CMK (cell line): ENCODE measurements at places on chromosomes 13 and 19.

- DNase-seq: no peak
Observed at GRCh38 chr19:38912600-38913514, 871 bp upstream of the CCER2 start.

GRCh38 chr13:111865046-111865445 is 201.9 kb upstream of the SOX1 start:
- no peak for DNase-seq

GRCh38 chr13:50226515-50227155 is 211.4 kb downstream of the KCNRG start:
- DNase-seq: no peak

GRCh38 chr19:1610579-1610978 is 5.3 kb upstream of the UQCR11 start:
- DNase-seq: no peak

GRCh38 chr19:19661141-19661674 is 2.3 kb downstream of the ATP13A1 start:
- DNase-seq: no peak

DNA sequence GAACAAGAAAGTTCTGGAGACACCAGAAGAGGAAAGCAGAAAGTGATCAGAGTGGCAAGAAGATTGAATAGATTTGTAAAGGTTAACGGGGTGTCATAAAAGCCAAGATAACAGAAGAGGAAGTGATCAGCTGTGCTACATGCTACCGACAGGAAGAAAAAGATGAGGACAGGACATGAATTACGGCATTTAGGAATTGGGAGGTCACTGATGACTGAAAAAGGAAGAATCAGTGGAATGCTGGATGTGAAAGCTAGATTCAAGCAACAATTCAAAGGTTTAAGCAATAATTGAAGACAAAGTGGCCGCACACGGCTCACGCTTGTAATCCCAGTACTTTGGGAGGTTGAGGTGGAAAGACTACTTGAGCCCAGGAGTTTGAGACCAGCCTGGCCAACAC is 15.1 kb downstream of the ZNF160 start:
- DNase-seq: no peak

- DNase-seq: no peak
Observed at GRCh38 chr19:41373993-41374392, 2.3 kb upstream of the TMEM91 start.

DNA sequence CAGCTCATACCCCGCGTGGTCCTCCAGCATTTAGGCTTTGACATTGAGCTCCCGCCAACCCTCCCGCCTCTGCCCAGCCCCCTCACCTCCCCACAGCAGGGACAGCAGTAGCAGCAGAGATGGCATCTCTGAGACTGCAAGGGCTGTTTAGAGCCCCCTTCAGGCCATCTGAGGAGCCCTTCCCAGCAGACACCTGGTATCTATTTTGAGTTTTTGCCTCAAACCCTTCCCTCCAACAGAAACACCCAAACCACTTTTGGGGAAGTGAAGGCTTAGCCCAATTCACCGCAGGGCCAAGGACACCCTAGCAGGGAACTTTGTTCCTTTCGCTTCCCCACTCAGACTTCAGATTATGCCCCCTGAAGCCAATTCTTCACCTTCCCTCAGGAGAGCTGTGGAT is 6.3 kb upstream of the ZNF175 start:
- peak; percentile 67 for DNase-seq

DNA sequence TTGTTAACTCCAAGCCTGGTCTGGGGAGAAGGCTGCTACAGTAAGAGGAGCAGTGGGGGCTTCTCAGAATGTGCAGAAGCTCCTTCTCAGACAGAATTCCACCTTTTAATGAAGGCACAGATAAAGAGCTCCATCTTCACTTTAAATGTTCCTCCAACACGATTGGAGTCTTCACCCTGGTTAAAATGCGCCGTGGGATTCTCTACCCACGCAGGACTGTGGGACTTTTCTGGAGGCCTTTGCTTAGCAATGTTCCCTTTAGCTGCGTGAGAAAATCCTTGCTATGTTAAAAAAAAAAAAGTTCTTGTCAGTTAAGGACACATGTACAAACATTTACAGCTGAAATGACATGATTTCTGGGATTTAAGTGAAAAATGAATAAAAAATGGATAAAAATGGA is 546.3 kb downstream of the MYO16 start:
- DNase-seq: no peak

GRCh38 chr13:105679838-105680237 is 855.6 kb downstream of the EFNB2 start:
- DNase-seq: no peak
